ENCODE measurements at places on chromosomes 3 and 15. TPM values are rescaled to one million over a fixed set of nuclear protein-coding genes. Genes with fewer than 3 reads are reported as not detected.

GRCh38 chr3:57078344-57078634 is 17.8 kb downstream of the SPATA12 start:
- peak; percentile 46 for DNase-seq

GRCh38 chr3:28326458-28326926 is 22.0 kb upstream of the ZCWPW2 start:
- no peak for DNase-seq

DNA sequence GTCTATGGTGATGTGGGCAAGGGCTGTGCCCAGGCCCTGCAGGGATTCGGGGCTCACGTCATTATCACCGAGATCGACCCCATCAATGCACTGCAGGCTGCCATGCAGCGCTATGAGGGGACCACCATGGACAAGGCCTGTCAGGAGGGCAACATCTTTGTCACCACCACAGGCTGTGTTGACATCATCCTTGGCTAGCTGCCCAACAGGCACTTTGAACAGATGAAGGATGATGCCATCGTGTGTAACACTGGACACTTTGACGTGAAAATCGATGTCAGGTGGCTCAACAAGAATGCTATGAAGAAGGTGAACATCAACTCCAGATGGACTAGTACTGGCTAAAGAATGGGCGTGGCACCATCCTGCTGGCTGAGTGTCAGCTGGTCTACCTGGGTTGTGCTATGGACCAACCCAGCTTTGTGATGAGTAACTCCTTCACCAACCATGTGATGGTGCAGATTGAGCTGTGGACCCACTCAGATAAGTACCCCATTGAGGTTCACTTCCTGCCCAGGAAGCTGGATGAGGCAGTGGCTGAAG is 6.1 kb upstream of the USP8 start:
- no peak for DNase-seq

DNA sequence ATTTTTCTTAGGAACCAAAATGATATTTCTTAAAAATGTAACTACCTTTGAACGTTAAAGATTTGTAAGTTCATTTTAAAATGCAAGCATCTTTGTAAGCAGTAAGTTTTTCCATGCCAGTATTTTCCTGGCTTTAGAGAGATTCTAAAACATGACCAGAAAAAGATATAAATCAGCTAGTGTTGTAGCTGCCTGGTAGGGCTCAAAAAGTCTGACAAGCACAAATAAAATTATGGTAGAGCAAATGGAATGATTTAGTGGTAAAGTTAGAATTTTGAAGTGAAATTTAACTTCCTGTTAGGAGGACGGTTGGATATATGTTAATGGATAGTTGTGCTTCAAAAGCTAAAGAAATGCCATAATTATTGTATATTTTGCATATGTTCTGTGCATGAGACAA is 29.7 kb downstream of the GABRR3 start:
- no peak for DNase-seq

DNA sequence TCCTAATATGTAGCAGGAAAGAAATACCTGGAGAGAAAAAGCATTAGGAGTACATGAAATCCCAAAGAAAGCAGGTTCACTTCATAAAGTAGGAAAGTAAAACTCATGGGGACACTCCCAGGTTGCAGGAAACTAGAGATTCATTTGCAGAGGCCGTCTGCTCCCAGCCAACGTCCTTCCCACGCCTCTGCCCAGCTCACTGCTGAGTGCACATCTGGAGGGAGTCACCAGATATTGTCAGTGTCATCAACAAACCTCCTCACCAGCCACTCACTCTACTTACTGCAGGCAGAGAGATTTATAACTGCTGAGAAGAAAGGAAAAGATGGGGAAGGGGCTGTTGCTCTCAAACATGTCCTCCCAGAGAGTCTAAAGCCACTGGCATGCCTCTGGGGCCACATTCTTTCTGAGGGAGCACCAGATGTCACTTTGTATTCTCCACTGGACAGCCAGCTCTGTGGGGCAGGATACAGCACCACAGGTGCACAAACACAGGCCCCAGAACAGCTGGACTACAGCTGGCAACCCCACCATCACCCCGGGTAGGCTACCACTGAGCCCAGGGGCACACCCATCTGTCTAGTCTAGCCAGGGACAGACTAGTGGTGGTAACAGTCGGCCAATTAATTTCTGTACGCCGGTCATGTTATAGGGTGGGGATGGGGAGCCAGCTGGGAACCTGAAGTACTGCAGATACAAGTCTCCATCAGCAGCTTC is 64.5 kb downstream of the NPTN start:
- DNase-seq: no peak

GRCh38 chr3:67227030-67227429 is 228.9 kb downstream of the KBTBD8 start:
- no peak for DNase-seq

DNA sequence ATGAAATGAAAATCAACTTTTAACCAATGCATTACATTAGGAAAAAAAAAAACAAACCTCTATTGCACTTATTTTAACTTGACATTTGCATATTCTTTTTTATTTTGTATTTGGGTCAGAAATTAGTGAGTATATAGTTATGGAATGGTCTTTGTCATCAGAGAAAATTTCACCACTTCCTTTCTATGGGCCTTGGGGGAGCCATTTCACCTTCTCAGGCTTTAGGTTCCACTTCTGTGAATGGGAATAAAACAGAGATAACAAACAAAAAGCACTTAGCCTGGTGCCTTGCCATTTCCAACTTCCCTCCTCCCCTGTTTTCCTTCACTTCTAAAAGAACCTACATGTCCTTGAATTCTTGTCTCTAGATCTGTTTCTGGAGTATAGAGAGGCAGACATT is 168.0 kb upstream of the STT3B start:
- peak; percentile 38 for DNase-seq

TMC3 gene
- not detected for total RNA-seq

GRCh38 chr15:77173487-77173886 is 102.6 kb upstream of the TSPAN3 start:
- no peak for DNase-seq

- no peak for DNase-seq
These were observed 172.0 kb downstream of the MTHFS start for GRCh38 chr15:79724804-79725203.

ARPP21 gene
- not detected for total RNA-seq

GRCh38 chr15:31385736-31386135 is 59.1 kb downstream of the KLF13 start:
- DNase-seq: no peak

GRCh38 chr3:192850451-192850981 is 67.1 kb downstream of the MB21D2 start:
- peak; percentile 67 for DNase-seq

DNA sequence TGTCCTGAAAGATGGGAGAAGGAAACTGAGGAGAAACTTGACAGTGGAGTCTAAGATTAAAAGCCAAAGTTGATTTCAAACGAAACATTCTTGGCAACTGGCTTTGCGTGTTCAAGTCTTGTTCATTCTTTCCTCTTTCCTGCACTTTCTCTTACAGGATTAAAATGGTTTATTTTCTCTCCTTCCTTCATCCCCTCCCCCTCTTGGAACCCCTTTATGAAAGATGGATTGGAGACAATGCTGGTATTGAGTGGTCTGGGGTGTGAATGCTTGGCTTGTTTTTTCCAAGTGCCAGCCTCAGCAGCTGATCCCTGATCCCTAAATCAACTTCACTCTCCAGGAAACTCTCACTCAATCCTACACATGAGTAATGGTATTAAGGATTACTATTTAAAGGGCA is 703 bp upstream of the LSAMP start:
- DNase-seq: no peak

DNA sequence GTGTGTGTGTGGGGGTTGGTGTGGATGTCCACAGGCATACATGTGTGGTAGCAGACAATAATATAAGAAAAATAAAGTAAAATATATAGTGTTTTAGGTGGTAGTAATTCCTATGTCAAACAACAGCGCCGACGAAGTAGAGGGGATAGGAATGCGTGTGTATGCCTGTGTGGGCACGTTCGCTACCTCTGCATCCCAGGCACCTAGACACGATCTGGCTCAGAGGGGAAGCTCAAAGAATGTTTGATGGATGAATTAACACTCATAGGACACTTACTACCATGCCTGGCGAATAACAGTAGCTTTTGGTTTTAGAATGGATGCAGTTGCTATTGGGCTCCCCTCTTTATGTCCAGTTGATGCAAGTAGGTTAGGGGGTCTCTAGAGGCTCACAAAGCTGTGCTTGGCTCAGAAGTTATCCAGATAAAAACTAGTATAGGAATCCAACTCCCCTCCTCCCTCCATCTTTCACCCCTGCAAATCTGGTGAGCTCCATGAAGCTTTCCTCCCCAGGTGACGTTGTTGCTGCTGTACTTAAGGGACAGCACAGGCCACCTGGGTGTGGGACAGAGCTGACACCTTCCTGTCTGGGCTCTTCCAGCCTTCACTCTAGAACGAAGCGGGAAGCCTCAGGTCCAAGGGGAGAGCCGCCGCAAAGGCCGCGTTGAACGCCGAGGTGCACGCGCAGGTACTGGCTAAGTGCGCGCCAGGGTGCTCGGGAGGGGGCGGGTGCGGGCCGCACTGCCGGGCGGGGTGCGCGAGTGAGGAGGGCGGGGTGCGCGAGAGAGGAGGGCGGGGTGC is 192.6 kb upstream of the LYSMD4 start:
- DNase-seq: no peak

- DNase-seq: no peak
These were observed 72.0 kb downstream of the PDZRN3 start for GRCh38 chr3:73552700-73553099.

DNA sequence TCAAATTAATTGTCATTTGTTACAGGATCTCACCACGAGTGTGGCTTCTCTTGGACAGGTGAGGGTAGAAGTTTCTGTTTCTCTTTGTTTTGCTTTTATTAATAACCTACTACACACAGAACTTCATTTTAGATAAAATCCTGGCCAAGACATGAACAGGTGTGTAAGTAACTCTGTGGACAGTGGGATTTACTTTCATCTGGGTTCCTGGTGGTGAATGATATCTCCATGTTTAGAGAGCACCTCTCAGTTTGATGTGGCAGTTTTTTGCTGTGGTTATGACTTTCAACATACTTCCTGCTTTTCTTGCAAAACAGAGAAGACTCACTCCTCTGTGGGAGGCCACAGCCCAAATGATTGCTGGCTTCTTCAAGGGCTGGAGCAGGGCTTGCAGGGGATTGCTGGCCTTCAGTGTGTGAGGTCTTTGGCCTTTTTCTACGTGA is 71.1 kb upstream of the XCR1 start:
- DNase-seq: no peak

GRCh38 chr15:79496838-79497237 is 64.7 kb downstream of the MINAR1 start:
- no peak for DNase-seq

DNA sequence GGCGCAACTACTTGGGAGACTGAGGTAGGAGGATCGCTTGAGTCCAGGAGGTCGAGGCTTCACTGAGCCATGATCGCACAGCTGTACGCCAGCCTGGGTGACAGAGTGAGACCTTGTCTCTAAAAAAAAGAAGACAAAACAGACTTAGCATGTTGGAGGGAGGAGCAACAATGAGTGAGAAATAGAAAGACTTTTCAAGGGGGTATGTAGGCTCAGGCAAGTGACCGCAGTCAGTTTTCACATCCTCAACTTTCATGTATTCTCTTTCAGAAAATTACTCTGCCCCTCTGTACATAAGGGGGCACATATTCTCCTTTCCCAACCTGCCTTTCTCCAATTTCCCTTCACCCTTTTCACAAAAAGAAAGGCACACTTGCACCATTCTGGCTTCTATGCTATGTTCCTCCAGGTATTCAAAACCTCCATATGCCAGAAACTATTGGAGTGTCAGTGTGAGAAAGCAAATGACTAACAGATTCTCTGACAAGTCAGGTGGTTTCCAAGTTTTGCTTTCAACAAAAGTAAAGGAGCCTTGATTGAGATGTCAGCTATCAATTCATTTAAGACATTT is 7.6 kb downstream of the NSUN3 start:
- DNase-seq: no peak

DNA sequence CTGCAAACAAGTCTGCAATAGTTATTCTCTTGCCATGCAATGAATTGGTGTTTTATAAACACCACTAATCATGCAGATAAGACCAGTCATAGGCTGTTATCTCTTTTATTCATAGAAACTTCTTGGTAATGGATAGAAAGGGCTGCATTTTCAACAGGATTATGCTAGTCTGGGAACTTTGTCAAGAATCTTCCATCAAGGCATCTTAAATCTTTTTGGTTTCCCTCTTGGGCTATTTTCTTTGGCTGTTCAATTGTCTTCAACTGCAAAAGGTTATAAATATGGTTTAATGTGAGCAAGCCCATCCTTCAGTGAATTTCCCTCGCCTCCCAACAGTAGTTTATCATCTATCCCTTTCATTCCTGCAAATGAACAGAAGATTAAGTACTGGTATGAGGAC is 59.0 kb upstream of the MINAR1 start:
- DNase-seq: peak; percentile 14

DNA sequence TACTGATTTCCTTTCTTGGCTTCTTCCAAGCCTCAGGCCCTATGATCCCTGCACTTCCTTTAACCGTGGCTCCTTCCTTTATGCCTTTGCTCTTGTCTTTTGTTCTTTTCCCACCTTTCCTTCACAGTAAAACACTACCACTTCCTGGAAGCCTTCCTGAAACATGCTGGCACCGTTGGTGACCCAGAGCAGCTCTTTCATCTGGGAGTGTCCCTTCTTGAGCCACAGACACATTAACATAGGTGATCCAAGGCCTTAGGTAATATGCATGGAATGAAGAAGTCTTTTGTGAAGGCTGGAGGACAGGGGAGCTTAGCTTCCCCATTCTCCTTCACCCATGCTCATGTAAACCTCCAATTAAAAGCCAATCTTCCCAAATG is 39.4 kb downstream of the AMOTL2 start:
- no peak for DNase-seq

IL17RE gene
- 1.3 TPM for total RNA-seq

DNA sequence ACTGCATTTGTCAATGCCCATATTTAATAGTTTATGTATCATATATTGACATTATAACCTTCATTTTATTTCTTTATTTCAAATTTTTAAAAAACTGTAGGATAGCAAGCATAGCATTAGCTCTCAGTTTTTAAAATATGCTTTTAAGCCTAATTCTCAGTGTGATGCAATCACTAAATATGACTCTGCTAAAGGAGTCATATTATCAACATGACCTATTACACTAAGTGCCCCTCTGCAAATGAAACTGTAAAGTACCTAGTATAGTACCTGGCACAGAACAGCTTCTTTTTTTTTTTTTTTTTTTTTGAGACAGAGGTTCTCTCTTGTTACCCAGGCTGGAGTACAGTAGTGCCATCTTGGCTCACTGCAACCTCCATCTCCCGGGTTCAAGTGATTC is 179.4 kb upstream of the CGNL1 start:
- no peak for DNase-seq

GRCh38 chr3:99909714-99910495 is 92.2 kb downstream of the CMSS1 start:
- peak; percentile 89 for DNase-seq

DNA sequence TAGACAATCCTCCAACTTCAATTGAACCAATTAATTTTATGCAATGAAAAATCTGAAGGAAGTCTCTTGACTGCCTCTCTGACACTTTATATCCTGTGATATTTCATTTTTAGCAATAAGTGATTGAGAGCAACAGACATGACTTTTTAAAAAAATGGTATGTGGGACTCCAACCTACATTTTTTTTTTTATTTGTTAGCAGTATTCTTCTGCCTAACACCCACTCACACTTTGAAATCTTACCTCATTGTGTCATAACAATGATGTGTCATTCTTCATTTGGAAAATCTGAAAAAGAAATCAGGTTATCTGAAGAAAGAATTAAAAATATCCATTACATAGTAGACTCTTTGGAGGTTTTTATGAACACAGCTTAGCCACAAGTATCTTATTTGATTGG is 541.3 kb upstream of the KCNMB2 start:
- no peak for DNase-seq

GOLGA8F gene
- not detected for total RNA-seq

GOLGA6L10 gene
- 0.07 TPM for total RNA-seq
